ENCODE measurements at places on chromosomes 5 and 9. TPM values are rescaled to one million over a fixed set of nuclear protein-coding genes. Genes with fewer than 3 reads are reported as not detected.

Gene PCDHGB7
- total RNA-seq: 11.7 TPM

GRCh38 chr5:168661593-168662485 lies 82.7 kb upstream of the PANK3 start:
- no peak for DNase-seq
- no peaks in the 10 kb centered on the region for H3K27me3 ChIP-seq
- no peak overlapping the region for H3K4me3 ChIP-seq
- H3K36me3 ChIP-seq: no peaks in the 10 kb centered on the region
- H3K27ac ChIP-seq: no peak overlapping the region

Gene FLT4
- total RNA-seq: 17.3 TPM

Gene UGT3A2
- total RNA-seq: 27.0 TPM

DNA sequence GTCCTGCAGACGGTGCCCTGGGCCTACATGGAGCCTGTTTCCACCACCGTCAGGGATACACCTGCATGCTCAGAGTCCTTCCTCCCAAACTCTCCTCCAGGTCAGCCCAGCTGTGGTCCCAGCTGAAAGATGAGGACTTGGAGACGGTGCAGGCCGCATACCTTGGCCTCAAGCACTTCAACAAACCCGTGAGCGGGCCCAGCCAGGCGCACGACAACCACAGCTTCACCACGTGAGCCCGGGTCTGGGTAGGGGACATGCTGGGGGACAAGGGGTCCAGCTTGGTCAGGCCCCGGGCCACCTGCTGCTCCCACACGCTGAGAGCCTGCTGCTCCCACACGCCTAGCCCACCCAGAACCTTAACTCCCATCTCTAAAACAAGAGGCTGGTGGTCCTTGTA lies 16.6 kb upstream of the CARD19 start:
- H3K4me3 ChIP-seq: no peak overlapping the region
- H3K27me3 ChIP-seq: no peaks in the 10 kb centered on the region
- H3K4me1 ChIP-seq: no peaks in the 10 kb centered on the region
- no peaks in the 10 kb centered on the region for H3K36me3 ChIP-seq
- DNase-seq: no peak
- H3K27ac ChIP-seq: no peak overlapping the region

- H3K27me3 ChIP-seq: no peaks in the 10 kb centered on the region
- H3K4me3 ChIP-seq: no peak overlapping the region
- H3K27ac ChIP-seq: no peak overlapping the region
These were observed 41.2 kb upstream of the SYNPO start for GRCh38 chr5:150599281-150599680.

Gene FIBCD1
- total RNA-seq: 15.5 TPM

Gene WNT8A
- total RNA-seq: not detected

Data from GM23338 (cell line).